ENCODE measurements at places on chromosomes 11 and 22.

DNA sequence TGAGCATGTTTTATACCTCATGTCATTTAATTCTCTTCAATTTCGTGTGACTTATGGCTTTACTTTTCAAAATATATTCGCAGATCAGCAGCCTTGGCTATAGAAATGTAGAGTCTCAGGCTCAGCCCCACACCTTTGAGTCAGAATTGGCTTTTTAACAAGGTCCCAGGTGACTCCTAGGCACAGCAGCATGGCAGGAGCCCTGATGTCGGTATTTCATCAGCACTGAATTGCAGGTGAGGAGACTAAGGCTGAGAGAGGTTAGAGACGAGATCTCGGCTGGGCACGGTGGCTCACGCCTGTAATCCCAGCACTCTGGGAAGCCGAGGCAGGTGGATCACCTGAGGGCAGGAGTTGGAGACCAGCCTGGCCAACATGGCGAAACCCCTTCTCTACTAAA lies 196.9 kb upstream of the SEZ6L start:
- DNase-seq: no peak

DNA sequence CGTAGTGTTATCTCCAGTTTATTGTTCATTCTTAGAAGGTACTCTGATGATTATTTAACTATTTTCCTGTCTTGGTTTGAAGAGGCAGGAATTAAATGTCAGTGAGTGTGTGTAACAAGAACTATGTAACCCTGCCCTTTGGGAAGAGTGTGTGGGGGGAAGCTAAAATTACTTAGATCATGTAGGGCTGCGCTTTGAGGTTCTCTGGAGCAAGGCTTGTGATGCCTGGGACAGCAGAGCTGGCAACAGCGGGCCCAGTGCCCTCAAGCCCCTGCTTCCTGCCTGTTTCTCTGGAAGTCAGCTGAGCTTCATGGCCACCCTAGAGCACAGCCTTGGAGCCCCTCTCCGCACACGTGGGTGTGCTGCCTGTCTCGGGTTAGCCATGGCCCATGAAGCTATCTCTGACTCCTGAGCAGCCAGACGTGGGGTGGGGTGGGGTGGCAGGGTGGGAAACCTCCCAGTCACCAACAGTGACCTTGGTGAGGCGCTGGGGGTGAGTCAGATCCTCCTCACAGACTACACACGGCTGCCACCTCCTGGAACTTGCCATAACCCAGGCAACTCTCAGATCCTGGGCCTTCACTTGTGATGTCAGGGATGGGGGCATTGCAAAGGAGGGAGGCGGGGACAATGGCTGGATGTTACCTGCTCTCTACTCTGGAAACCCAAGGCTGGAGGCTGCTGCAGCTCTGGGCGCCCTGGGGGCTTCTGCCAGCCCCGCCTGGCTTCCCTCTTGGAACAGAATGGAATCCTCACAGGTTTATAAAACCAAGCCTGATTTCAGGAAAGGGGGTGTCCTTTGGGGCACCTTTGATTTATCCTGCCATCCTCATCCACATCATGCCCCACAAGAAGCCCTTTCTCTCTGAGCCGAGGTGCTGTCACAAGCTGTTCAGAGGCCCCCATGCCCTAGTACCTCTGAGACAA lies 88.6 kb downstream of the SNX19 start:
- DNase-seq: no peak

DNA sequence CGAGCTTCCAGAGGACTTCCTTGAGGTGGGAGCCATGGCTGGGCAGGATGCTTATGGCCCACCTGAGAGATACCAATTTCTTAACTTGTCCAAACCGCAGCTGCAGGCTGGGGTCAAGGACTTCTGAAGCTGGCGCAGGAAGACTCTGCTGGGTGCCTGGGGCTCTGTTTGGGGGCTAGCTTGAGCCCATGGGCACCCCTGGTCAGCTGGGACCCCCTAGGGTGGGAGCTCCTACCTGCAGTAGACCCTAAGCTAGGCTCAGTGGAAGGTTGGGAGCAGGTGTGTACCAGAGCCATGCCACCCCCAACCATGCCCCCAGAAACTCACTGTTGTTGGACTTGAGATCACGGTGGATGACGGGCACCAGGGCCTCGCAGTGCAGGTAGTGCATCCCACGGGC lies 1.3 kb downstream of the MAP3K11 start:
- DNase-seq: no peak

DNA sequence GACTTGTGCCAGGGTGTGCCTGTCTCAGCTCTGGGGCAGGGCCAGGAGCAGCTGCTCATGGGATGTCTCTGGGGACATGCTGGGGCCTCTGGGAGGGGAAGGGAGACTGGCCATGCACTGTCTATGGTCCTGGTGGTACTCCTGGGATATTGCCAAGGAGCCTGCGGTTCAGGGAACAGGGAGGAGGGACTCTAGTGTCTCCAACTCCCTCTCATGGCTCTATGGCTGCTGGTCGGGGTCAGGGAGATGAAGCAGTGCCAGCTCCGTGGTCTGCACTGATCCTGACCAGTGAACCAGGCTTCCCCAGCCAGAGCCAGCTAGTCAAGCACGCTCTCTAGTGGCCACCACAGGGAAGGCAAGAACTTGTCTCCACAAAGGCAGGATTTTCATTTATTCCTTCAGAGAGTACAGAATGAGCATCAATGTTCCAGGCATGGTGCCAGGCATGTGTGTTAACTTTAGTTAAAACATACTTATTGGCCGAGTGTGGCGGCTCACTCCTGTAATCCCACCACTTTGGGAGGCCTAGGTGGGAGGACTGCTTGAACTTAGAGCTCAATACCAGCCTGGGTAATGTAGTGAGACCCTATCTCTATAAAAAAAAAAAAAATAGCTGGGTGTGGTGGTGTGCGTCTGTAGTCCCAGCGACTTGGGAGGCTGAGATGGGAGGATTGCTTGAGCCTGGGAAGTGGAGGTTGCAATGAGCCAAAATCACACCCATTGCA lies 2.5 kb upstream of the BEST1 start:
- DNase-seq: peak; percentile 31

- no peak for DNase-seq
Observed at GRCh38 chr11:34086554-34087283, 18.7 kb upstream of the NAT10 start.

DNA sequence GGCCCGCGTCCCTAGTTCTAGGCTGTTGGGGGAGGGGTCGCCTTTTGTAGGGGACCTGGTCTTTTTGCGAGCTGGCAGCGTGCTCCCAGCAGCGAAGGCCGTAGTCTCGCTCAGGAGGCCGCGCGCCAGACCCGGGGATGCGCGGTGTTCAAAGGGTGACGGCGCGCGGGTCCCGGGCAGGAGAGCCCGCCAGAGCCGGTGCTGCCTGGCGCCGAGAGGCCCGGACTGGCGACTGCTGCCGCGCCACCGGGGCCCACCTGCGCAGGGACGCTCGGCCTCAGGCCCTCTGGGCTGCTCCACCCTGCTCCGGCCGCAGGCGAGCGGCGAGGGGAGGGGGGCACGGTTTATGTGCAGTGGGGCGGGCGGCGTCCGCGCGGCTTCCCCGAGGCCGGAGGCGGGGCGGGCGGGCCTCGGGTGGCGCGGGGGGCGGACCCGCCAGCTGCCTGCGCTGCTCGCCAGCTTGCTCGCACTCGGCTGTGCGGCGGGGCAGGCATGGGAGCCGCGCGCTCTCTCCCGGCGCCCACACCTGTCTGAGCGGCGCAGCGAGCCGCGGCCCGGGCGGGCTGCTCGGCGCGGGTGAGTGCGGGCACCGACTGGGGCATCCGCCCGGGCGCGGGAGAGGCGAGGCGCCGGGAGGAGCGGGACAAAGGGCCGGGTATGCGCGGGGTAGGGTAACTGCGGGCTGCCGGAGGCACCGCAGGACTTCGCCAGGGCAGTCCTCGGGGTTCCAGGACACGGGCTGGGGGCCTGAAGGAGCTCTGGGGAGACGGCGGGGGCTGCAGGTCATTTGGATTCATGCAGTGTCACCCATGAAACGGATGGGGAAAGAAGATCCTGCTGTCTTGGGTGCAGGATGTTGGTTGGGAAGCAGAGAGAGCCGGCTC lies at the start of gene PRSS23:
PRSS23 (plus strand) TSS at position 467 of the 884 bp plus-strand sequence. CDS start 7,102 bp downstream, outside the sequence.
- no peak for DNase-seq

GRCh38 chr11:71222318-71223080 lies 29.9 kb downstream of the SHANK2 start:
- DNase-seq: no peak

DNA sequence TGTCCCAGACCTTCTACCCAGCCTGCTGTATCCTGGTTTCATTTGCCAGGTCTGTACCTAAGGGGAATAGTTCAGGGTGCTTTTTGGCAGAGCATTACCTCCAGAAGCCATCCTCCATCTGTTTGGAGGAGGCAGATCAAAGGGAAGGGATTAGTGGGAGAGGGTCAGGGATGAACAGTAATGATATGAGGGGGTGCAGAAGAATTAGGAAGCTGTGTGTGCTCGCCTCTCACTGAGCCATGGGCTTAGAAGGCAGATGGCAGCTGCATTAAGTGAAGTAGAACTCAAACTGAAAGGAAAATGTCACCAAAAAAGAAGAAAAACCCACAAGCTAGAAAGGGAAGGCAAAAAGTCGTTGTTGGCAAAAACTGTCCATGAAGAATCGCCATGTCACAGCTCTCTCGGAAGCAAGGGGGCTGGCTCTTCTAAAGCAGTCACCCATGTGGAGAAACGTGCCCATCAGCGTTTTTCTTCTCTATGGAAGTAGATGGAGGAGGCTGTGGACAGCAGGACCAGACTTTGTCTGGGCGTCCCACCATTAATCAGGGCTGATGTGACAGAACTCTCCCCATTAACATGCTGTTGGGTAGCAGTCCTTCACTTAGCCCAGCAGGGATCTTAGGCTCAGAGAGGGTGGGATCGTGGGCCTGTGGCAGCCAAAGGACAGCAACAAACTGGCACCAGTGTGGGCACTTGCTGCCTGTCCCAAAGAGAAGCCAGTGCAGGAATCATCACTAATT lies 46.8 kb downstream of the CEP164 start:
- no peak for DNase-seq

GRCh38 chr22:37525746-37526350 lies 6.6 kb upstream of the CARD10 start:
- DNase-seq: no peak

- DNase-seq: no peak
Observed at GRCh38 chr11:96091476-96091875, 167.6 kb upstream of the MTMR2 start.

GRCh38 chr11:75852406-75853017 lies 37.5 kb downstream of the UVRAG start:
- no peak for DNase-seq

DNA sequence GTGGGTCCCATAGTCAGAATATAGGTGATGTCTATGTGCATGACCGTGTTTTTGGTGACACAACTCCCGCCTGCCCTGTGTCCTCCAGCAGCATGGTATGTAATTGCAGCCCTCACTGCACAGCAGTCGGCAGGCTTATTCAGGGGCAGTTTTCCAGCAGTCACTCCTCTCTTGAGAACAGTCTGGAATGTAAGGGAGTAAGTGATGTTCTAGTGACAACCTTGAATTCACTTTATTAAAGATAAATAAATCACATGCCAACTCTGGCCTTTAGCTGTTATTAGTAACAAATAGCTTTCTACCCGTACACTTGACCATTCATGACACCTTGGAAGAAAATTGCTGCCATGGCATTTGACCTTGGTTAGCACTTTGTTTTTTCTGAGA lies 27.9 kb downstream of the ZNRF3 start:
- no peak for DNase-seq

DNA sequence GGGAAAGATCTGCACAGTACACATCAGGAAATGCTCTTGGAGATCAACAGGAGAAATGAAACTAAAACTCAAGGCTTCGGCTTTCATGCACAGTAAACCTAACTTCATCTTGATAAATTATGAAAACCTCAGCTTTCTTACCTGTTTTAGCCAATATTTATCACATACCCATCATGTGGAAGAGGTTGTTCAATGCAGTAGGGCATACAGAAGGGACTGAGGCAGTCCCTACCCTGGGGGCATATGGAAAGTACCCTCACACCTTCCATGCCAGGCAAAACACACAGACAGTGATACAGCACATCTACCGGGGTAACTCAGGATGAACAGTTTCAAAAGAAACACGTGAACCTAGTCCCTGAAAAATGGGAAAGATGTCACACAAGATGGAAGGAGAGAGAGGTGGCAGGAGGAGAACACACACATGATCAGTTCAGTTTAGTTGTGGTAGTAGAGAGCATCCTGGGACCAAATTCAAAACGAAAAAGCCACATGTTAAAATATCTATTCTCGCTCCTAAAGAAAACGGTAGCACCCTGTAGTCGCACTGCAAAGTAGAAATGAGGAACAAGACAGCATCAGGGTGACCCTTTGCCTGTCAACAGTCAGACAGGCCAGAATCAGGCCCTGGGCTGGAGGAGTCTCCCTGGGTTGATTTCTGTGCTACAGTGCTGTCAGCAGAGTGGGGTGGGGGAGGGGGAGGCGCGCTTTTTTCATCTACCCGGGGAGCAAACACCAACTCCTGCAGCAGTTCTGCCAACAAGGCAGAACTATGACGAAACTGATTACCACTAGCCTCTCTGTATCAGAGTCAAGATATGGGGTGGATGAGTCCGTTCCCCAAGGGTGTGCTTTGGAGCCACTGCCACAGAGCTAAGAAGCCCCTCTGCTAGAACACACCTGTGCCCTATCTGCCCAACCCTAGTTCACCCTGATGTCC lies 1.3 kb downstream of the HIRA start:
- DNase-seq: no peak

DNA sequence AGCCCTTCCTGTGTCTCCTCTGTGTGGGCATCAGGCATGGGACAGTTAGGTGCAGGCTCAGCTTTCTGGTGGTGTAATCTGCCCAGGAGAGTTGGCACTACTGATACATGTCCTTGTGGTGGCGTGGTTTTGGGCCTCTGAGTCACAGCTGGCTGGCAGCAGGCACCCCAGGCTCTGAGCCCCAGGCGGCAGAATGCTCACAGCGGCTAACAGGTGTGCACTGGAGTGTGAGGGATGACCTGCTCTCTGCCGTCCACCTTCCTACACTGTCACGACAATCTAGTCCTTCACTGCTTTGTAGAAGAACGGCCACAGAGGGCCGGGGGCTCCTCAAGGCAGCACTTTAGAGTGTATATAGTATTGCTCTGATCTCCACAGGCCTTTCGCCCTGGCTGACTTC lies 100.3 kb upstream of the PITPNB start:
- DNase-seq: no peak

DNA sequence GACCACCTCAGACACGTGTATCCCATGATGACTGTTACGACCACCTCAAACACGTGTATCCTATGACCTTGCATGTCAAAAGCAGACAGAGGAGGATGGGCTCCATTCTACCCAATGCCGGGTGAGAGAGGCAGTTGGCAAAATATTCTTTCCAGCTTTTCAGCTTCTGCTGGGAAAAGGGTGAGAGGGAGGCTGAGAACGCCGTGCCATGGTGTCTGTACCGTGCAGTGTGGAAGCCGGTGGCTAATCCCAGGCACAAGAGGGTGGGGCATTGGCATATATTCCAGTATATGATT lies 1478.4 kb downstream of the TBC1D22A start:
- DNase-seq: no peak

DNA sequence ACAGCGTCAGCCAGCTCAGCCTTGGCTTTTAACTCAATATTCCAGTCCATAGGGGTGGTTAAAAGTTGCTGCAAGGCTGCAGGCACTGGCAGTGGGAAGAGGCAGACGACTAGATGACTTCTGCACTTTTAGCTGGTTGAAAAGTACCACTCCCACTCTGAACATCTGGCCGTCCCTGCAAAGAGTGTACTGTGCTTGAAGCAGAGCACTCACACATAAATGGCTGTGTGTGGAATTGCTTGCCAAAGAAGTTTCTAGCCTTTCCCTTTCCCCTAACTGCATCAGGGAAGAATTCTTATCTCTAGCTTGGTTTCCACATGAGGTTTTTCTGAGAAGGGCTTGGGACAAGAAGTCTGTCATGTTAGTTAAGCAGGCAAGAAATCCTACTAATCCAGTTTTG lies 5.1 kb upstream of the PHLDB1 start:
- no peak for DNase-seq
